ENCODE measurements at places on chromosomes 2 and 18.

- DNase-seq, result no peak
Measured at GRCh38 chr2:69231612-69232277, 155.3 kb downstream of the GFPT1 start.

- DNase-seq, result no peak
Measured at GRCh38 chr2:38672445-38673391, 6.8 kb downstream of the GALM start.

DNA sequence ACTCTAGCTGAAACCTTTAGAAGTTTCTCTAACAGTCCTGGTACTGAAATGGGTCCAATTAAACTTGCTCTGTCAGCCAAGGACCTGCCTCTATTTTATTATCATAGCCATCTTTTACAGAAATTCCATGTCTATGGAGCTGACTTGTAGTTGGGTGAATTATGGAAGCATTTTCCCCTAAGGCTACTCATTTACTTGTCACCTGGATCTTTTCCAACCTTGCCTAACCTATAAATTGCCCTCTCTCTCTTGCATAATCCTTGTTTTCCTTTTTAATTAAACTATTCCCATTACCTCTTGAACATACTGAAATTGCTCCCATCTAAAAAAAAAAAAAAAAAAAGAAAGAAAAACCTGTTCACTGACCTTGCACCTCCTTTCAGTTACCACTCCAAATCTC is 74.6 kb upstream of the DOK6 start:
- DNase-seq, result no peak

- no peak for DNase-seq
Measured at GRCh38 chr2:120250640-120251039, 2.0 kb upstream of the RALB start.

- DNase-seq, result no peak
Measured at GRCh38 chr2:75788154-75788553, 77.4 kb upstream of the GCFC2 start.

DNA sequence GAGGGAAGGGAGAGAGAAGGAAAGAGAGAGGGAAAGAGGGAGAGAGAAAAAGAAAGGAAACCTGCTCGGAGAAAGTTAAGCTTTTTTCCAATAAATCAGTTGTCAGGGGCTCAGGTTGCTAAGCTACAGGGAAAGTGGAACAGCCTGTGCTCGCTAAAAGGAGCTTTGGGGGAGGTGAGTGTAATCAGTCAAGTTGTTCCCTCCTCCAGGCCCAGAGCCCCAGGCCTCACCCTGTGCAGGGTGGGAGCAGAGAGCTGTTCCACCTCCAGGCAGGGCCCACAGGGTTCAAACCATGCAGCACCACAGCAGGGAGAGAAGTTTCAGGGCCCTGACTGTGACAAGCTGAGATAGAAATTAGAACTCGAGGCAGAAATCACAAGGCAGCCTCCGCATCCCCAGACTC is 56.4 kb upstream of the PPP1CB start:
- no peak for DNase-seq

GRCh38 chr18:38052879-38053590 is 487.4 kb upstream of the CELF4 start:
- no peak for DNase-seq

- DNase-seq, result no peak
Measured at GRCh38 chr18:10798727-10799550, 273.1 kb downstream of the NAPG start.

GRCh38 chr2:209556354-209556961 is 132.6 kb downstream of the MAP2 start:
- DNase-seq, result peak; percentile 57

DNA sequence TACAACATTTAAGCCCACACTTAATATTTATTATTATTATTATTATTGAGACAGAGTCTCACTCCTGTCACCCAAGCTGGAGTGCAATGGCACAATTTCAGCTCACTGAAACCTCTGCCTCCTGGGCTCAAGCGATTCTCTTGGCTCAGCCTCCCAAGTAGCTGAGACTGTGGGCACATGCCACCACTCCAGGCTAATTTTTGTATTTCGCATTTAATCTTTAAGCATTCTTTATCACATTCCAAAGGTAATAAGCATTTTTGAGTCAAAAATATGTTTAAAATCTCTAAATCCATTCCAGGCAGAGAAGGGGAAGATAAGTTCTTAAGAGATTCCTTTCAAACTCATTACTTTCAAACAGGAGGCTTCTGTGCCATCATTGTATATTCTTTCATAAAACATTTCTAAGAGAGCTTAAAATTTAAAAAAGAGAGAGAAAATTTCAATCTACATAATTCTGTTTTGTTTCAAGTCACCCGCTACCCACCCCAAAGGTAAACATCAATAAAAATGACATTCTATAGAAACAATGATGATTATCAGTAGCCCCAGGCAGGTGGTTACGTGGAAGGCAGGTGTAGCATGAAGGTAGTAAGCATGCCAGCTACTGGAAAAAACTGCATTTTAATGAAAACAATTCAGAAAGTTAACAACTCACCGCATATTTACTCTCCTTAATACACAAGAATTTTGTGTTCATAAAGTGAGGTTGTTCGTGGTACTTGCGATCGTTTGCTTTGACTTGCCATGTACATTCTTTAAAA is 84.4 kb upstream of the NARS1 start:
- no peak for DNase-seq

GRCh38 chr18:13232086-13232917 is 13.7 kb downstream of the LDLRAD4 start:
- no peak for DNase-seq

- DNase-seq, result no peak
Measured at GRCh38 chr18:59570101-59570775, 127.0 kb downstream of the CCBE1 start.

DNA sequence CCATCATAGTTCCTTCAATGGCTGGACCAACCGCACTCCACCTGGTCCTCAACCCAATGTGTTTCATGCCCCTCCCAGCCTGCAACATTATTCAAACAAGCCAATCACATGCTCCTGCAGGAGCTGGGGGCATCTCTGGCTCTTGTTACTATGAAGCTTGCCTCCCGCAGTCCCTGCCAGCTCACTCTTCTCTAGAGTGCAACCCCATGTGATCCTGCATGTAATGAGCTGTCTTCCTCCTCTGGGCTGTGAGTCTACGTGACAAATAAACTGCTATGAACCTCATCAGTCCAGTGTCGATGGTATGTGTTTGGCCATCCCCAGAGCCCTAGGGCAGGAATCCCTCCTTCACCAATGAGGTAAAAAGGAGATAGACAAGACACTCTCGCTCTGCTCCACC is 15.8 kb upstream of the BOD1L2 start:
- no peak for DNase-seq

- no peak for DNase-seq
Measured at GRCh38 chr2:212076456-212076855, 462.1 kb downstream of the ERBB4 start.

- DNase-seq, result no peak
Measured at GRCh38 chr2:190618030-190618429, 30.9 kb upstream of the NAB1 start.

GRCh38 chr18:77223221-77223639 is 26.4 kb upstream of the GALR1 start:
- DNase-seq, result no peak

- no peak for DNase-seq
Measured at GRCh38 chr18:2513616-2514015, 57.7 kb downstream of the METTL4 start.

- DNase-seq, result no peak
Measured at GRCh38 chr2:158969715-158970240, 1.3 kb downstream of the TANC1 start.

- no peak for DNase-seq
Measured at GRCh38 chr2:221574231-221574570, 2.1 kb upstream of the EPHA4 start.

DNA sequence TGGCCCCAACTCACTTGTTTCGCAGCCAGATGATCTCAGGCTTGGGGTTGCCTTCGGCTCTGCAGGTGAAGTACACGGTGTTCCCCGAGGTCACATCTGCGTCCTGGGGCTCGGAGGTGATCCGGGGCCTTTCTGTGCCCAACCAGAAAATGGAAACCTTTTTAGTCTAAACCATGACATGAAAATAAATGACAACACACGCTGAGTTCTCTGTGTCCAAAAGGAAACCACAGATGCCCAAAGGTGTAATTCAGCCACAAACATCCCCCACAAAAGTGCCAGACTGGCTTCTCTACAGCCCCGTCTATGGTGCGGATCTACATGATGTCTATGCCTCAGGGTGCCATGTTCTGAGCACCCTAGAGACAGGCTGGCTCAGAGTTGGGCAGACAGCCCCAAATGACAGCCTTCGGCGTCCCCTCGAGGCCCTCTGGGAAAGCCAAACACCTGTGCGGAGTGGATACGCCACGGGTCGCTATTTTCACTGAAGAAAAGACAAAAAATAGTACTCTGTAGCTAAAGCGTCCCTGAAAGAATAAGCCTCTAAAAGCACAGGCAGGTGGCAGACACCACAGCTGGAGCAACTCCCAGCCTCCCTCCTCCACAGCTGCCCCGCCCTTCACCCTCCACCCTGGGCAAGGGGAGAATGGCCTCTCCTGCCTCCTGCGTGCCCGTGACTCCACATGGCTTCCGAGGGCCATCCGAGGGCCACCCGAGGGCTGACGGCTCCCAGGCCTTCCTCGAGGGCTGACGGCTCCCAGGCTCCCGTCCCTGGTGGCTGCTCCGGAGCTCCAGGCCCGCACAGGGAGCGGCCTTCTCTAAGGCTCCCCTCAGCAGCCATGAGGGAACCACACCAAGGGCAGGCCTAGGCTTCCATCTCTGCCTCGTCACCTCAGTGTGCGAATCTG is 67.1 kb downstream of the PXDN start:
- no peak for DNase-seq

- no peak for DNase-seq
Measured at GRCh38 chr2:238346544-238346943, 26.2 kb downstream of the TRAF3IP1 start.

DNA sequence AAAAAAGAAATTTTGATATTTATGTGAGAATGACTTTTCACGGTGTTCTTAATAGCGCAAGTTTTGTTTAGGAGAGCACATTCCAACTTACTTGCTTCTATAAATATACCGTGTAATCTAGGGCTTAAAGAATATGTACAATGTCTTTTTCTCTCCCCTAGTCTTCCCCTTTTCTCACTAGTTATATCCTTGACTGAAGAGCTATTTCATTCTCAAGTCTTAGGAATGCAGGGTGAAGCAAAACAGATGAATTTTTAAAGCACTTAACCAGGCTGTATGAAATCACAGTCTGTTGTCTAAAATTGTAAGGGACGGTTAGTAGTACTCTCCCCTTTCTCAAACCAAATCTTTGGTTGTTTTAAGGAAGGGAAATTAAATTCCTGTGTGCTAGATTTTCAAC is 29.6 kb upstream of the SLC30A6 start:
- DNase-seq, result no peak

GRCh38 chr2:174009488-174010223 is 44.5 kb upstream of the SP3 start:
- no peak for DNase-seq

GRCh38 chr18:59039449-59039848 is 100.2 kb upstream of the SEC11C start:
- no peak for DNase-seq

GRCh38 chr2:204538182-204539018 is 6.9 kb upstream of the PARD3B start:
- no peak for DNase-seq

DNA sequence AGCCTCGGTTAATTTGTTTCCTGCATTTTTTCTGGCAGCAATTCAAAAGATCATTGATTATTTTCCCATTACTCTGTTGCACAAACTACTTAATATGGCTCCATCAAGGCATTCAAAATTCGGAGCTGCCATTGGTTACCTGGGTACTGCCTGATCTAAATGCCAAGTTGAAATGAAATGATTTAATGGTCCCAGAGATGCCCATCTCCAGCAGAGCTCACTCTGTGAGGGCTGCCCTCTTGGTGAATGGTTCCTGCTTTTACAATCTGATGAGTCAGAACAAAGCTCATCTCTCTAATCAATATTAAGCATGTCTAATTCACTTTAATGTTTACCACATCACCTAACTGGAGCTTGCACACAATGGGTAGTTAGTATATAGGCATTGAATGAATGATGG is 126.1 kb downstream of the CTNNA2 start:
- DNase-seq, result no peak

DNA sequence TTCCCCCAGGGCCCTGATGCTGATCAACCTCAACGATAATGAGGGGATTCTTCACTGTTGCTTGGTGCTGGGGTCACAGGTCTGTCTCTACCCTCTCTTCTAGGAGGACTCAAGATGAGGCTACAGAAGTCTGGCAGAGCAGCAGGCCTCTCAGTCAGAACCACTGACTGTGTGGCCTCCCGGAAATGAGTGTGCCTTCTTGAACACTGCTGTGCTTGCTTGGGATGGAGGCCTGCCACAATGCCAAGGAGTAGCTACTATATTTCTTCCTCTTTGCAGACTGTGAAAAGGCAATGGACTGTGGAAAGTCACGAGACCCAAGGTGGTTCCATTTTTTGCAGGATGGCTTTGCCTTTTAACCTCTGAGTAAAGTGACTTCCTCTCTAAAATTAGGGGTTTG is 5.8 kb upstream of the HOXD1 start:
- DNase-seq, result no peak

DNA sequence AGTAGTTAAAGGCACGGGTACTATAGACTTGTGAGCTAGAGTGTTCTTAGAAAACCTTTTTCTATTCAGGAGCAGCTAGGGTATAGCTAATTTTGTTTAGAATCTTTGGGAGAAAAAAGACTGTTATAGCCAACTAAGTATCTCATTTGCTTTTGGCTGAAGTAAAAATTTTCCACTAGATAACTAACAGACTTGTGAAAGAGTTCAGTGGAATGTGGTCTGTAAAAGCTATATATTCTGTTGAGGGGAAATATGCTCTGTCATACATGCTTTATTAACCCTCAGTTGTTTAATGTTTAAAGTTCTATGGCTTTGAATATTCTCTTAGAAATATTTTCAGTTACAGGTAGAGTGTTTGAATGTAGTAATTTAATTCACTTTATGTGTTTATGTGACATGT is 49.7 kb downstream of the RIF1 start:
- no peak for DNase-seq

DNA sequence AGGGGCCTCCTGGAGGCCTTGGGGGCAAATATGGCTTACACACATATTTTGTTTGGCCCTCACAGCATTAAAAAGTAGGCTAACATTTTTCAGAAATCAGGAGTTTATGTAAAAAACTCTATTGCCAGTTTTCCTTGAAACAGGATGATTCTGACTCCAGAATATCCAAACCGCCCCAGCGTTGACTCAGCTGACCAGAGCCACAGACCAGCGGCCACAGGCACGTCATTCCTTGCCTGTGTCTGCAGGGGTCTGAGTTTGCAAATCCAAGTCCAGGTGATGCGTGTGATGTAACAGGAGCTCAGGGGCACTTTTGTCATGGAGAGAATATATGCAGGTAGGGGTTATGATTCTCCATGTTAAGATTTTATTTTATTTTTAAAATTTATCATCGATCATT is 79.4 kb upstream of the ALKAL2 start:
- no peak for DNase-seq

GRCh38 chr2:134892282-134893035 is 26.2 kb upstream of the CCNT2 start:
- no peak for DNase-seq

GRCh38 chr18:22063102-22063501 is 106.3 kb upstream of the GATA6 start:
- no peak for DNase-seq

DNA sequence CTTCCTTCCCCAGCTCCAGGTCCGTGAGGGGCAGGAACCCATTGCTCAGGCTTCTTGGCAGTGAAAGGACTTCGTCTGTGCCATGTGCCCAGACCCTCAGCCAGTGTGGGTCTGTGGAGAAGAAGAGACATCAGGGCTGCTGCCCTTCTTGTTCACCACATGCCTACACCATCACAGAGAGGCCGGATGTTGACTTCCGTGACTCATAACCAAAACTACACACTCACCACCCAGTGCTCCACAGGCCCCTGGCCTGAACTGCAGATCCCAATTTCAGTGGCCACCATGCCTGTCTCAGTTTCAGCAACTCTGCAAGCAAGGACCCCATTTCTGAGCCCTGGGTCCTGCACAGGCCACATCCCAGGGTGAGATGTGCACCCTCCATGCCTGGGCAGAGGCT is 332.6 kb upstream of the SALL3 start:
- DNase-seq, result no peak

Data from NCI-H1694 (cell line).